ENCODE measurements at places on chromosomes 12 and 14.

- no peak for DNase-seq
These were observed at the start of gene KRT6B for GRCh38 chr12:52452101-52452500. Gene KRT6B (minus strand): TSS chr12:52452146. CDS start chr12:52452078, 68 bp downstream.

GRCh38 chr12:110349514-110350151, 53.9 kb downstream of the ANAPC7 start:
- peak; percentile 26 for DNase-seq

- no peak for DNase-seq
These were observed 35.5 kb upstream of the PAX9 start for GRCh38 chr14:36626151-36626550.

DNA sequence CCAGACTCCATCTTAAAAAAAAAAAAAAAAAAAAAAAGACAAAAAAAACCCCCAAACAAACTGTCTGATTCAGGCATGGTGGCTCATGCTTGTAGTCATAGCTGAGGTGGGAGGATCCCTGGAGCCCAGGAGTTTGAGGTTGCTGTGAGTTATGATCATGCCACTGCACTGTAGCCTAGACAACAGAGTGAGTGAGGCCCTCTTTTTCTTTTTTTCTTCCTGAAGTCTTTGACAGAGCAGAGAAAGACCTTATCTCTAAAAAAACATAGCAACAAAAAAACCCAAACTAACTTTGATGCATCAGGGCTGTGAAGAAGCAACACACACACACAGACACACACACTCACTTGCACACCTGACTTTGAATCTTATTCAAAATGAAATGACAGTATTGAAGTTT, 7.7 kb upstream of the AMN1 start:
- peak; percentile 81 for DNase-seq

DNA sequence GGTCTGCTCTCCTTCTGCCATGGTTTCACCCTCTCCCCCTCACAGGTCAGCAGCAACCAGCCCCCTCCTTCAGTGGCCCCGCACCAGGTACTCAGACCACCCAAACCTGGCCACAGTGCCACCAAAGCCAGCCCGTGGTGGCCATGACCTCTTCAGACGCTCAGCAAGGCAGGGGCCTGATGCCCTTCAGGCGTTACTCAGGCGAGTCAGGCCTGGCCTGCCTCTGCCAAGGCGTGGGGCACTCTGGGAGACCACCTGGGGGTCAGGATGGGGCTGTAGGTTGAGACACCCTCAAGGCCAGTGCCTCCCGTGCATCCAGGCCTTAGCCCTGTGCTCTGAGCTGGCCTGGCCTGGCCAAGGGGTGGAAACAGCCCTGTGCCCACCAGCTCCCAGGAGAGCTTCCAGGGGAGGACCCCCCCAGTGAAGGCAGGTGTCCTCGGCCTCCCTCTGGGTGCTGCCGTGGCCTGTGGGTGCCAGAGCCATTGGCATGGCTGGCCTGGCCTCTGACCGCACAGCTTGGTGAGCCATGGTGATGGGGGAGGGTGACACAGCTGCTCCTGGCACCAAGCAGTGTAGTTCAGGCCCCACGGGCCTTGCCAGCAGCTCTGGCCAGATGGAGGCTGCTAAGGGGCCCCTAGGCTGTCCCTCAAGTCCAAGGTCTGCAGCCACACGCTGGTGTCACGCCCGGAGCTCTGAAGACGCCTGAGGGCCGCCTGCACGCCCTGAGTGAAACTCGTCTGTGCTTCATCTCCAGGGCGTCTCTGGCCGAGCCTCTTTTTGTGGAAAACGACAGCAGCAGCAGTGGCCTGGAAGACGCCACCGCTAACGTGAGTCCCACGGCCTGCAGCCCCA, 15.1 kb downstream of the XRCC3 start:
- DNase-seq = no peak

GRCh38 chr12:58326534-58326933, 385.2 kb downstream of the ATP23 start:
- DNase-seq = no peak

GRCh38 chr14:36424478-36425102, 95.4 kb downstream of the NKX2-1 start:
- DNase-seq = no peak

- DNase-seq = no peak
These were observed 30.4 kb upstream of the VWF start for GRCh38 chr12:6154730-6155459.

- DNase-seq = no peak
These were observed 307.0 kb downstream of the C12orf75 start for GRCh38 chr12:105637470-105637869.

- no peak for DNase-seq
These were observed 256.6 kb downstream of the PRKD1 start for GRCh38 chr14:29671034-29671433.

- DNase-seq = no peak
These were observed 223.4 kb upstream of the BTG1 start for GRCh38 chr12:92369056-92369455.

GRCh38 chr14:55721353-55721752, 141.3 kb downstream of the KTN1 start:
- no peak for DNase-seq

DNA sequence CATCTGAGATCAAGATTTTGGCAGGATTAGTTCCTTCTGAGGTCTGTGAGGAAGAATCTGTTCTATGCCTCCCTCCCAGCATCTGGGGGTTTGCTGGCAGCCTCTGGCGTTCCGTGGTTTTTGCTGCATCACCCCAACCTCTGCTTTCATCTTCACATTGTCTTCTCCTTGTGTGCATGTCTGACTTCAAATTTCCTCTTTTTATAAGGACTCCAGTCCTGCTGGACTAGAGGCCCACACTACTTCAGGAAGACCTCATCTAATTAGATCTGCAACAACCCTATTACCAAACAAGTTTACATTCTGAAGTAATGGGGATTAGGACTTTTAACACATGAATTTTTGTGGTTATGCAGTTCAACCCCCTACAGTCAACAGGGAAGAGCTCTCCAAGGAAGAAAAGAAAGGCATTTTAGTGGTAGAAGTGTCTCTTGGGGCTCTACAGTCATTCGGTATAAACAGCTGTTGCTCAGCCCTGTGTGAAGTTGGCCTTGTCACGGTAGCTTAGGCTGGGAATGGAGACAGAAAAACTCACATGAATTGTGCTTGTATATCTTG, 89.7 kb downstream of the CAND1 start:
- no peak for DNase-seq

GRCh38 chr12:105072888-105073488, 11.3 kb downstream of the ALDH1L2 start:
- no peak for DNase-seq

DNA sequence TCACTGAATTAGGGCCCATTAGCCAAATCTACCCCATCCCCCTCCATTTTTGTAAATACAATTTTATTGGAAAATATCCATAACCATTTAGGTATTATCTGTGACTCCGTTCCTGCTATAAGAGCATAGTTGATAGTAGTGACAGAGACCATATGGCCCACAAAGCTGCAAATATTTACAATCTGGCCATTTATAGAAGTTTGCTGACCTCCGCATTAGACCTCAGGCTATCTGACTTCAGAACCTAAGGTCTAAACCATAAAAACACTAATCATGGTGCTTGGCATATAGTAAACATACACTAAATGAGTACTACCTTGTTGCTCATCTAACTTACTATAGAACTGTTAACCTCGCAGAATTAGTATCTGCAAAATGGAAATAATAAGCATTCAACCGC, 124.8 kb downstream of the NPAS3 start:
- no peak for DNase-seq

DNA sequence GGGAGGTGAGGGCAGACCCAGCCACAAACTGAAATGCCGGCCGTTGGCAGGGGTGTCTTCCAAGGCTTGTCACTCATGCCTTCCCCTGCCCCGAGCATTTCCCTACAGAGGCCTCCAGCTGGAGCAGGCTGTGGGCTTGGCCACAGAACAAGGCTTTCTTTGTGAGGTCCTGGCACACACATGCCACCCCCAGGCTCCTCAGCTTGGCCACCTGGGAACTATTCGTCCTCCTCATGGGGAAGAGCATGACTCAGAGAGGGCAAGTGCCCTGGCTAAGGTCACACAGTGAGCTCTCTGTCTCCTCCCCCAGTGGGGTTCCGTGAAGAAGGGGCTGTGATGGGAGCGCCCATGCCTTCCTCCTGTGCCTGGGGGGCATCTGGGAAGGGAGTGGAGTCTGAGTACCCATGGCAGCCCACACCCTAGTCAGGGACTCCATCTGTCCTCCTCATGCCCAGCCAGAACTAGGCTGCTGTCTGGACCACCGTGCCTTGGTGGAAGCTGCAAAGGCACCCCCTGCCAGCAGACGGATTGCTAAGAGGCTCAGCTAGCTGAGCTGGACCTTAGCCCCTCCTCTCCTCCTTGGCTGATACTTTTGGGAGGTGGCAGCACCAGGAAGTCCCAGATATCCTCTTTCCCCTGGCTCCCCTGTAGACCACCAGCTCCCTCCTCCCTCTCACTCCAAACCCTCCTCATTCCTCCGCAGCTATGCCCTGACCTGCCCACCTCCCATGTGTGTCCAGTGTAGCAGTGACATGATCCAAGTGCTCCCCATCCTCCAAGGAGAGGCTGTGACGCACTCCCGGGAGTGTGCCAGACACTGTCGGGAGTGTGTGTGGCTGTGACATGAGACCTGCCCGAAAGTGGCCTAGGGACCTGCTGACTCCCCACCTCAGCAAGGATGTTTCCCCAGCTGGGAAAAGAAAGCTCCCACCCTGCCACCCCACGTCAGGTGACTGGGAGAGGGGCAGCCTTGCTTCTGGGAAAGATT, 21.4 kb downstream of the ABCB9 start:
- DNase-seq = no peak

DNA sequence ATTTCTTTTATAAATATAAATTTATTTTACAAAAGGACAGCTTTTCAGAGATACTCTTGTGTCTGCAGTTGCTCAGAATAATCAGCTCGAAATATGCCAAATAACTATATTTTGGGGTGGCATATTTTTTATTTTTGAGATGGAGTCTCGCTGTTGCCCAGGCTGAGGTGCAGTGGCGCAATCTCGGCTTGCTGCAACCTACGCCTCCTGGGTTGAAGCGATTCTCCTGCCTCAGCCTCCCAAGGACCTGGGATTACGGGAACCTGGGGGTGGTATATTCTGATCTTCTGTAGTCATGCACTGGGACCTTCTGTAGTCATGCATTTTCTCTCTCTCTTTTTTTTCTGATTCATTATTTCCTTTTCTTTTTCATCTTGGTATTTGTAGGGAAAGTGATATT, 135.0 kb upstream of the AMIGO2 start:
- no peak for DNase-seq

DNA sequence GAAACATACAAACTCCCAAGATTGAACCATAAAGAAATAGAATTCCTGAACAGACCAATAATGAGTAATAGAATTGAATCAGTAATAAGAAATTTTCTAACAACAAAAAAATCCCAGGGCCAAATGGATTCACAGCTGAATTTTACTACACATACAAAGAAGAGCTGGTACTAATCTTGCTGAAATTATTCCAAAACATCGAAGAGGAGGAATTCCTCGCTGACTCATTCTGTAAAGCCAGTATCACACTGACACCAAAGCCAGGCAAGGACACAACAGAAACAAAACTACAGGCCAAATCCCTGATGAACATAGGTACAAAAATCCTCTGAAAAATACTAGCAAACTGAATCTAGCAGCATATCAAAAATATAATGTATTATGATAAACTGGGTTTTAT, 367.8 kb upstream of the CLEC14A start:
- DNase-seq = no peak

GRCh38 chr14:29847056-29847380, 80.6 kb downstream of the PRKD1 start:
- no peak for DNase-seq

DNA sequence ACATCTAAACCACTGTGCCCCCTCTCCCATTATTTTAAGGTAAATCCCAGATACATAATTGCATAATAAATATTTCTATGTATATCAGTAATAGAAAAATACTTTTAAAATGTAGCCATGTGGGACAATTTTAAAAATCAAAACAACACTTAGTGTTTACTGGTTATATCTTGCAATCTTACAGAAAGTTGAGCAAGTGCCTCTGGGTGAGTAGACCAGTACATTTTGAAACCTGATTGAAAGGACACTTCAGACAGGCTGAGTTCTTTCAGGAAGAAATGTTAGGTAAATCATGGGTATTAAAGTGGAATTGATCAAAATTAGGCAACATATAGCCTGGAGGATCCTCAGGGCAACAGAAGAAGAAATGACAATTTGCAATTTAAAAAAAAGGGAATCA, 7.2 kb downstream of the SLC38A4 start:
- no peak for DNase-seq

GRCh38 chr14:46920542-46920941, 269.0 kb upstream of the RPL10L start:
- no peak for DNase-seq

DNA sequence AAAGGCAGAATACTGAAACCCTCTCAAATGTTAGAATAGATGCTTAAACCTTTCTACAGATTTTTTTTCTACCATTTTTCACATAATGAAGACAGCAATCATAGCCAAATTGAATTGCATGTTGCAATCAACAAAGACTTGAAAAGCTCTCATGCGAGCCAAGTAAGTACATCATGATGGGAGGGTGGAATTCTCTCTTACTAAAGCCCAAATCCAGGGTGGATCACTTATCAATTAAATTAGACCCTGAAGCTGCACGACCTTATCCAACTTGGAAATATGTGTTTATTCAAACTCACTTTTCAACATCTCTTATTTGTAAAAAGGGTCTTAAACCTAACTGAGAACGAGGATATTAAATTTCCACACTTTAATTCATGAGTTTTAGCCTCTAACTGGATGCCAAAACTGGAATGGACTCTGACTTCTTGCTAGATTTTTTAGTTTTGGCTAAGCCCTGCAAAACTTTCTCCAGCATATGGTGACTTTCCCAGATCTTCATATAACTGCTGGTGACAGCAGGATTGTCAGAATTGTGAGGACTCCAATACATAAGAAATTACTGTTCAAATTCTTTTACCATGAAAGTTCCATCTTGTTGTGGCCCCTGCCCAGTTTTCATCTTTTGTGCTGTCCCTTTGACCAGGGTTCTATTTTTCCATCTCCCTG, 53.6 kb downstream of the HECTD4 start:
- DNase-seq = no peak

DNA sequence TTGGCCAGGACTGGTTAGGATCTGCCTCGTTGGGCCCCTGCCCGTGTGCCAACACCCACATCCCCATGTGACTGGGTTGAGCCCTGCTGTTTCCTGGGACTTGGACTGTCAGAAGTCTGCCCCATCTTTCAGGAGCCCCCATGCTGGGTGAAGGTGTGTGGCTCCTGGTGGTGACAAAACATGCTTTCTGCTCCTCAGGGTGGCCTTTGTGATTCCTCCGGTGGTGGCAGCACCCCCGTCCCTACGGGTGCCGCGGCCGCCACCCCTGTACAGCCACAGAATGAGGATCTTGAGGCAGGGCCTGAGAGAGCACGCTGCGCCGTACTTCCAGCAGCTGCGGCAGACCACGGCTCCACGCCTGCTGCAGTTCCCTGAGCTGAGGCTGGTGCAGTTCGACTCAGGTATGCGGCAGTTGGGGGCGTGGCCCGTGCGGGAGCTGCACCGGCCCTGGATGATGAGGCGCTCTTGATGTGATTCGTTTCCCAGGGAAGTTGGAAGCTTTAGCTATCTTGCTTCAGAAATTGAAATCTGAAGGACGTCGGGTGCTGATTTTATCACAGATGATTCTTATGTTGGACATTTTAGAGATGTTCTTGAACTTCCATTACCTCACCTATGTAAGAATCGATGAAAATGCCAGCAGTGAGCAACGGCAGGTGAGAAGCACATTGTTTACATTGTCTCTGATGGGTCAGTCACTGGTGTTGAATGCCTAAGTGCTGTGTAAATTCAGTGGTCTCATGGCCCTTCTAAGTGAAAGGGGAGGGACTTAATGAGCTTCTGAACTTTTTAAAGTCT, 80.0 kb downstream of the EP400 start:
- DNase-seq = no peak
